NCI-H1105 (cell line): ENCODE measurements at places on chromosomes 2 and 18.

GRCh38 chr18:9478545-9478944 is 3.2 kb downstream of the RALBP1 start:
- DNase-seq = no peak

- no peak for DNase-seq
Observed at GRCh38 chr2:240791821-240792628, 28.0 kb downstream of the KIF1A start.

- DNase-seq = no peak
Observed at GRCh38 chr2:63346411-63346810, 241.9 kb downstream of the WDPCP start.

DNA sequence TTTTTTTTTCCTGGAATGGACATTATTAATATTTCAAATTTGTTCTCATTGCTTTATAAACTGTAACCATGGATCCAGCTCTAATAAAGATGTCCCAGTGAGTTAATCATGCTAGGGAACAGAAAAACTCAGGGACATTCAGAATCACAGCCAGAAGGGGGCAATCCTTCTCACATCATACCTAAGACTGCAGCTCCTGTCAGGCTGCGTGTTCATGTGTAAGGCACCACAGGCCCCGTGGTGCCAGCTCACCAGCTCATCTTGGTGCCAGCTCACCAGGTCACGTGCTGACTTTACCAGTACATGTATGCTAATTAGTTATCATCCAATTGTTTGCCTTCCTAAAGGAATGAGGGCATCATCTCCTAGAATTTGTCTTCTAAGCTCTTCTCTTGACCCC is 84.7 kb upstream of the NEDD4L start:
- DNase-seq = peak; percentile 8

DNA sequence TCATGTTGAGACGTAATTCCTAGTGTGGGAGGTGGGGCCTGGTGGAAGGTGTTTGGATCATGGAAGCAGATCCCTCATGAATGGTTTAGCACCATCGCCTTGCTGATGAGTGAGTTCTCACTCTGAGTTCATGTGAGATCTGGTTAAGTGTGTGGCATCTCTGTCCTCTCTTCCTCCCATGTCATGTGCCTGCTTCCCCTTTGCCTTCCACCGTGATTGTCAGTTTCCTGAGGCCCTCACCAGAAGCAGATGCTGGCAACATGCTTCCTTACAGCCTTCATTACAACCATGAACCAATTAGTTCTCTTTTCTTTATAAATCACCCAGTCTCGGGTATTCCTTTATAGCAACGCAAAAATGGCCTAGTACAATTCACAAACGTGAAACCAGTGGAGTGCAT is 14.6 kb upstream of the MCM6 start:
- DNase-seq = no peak

- DNase-seq = no peak
Observed at GRCh38 chr2:196289000-196289399, 117.6 kb upstream of the STK17B start.

DNA sequence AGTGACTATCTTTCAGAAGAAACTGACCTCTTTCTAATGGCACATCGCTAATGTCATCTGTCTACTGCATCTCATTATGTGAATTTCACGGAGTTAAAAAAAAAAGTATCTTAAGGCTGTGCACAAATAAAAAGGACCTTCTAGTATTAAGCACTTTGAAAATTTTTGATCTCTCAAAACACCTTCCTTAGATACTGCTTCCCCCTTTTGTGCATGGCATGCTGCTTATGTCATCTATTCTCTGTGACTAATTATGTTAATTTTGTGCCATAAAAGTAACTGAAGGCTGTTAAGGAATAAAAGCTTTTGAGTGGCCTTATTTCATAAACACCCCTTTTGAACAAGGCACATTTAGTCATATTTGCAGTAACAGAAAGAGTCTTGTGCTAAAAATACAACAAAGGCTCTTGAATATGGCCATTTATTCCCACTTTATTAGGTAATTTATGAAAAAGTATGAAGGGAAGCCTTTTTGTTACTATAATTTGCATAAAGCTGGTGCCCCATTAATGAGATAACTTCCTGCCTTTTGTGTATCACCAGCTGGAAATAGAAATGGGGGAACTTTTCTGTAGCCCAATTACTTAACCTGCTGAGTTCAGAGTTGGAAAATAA is 1412.0 kb upstream of the ZEB2 start:
- peak; percentile 92 for DNase-seq

- no peak for DNase-seq
Observed at GRCh38 chr2:29760008-29760407, 161.4 kb downstream of the ALK start.

- no peak for DNase-seq
Observed at GRCh38 chr2:192230889-192231453, 36.2 kb upstream of the TMEFF2 start.

- no peak for DNase-seq
Observed at GRCh38 chr2:65193446-65193845, 34.2 kb upstream of the ACTR2 start.

GRCh38 chr18:48335829-48336228 is 73.4 kb downstream of the ZBTB7C start:
- no peak for DNase-seq

- DNase-seq = no peak
Observed at GRCh38 chr2:33412920-33413319, 63.5 kb upstream of the RASGRP3 start.

DNA sequence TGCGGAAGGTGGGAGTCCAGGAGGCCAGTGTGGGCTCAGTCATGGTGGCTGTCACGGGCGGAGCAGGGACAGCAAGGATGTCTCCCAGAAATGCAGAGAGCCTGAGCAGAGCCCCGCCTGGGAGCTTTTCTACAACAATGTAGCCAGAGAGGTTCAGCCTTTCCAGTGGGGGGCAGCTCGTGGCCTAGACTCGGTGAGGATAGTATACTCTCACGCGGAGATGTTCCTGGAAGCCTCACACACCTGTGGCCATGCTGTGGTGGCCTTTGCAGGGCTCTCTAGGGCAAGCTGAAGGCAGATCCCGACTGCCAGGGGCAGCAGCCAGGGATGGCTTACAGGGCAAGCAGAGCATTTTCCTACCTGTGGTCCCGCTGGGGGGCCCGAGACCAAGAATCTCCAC is 244.1 kb downstream of the LDLRAD4 start:
- no peak for DNase-seq

DNA sequence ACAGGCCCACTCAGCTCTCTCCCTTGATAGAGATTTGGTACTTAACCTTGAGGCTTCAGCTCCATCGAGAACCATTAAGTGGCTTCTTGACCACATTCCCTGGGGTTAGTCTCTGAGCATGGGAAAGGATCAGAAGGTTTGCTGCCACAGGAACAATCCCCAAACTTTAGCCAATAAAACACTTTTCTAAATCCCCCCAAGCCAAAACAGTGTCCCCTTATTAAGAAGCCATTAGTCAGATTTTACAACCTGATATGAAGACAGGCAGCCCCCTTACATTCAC is 37.7 kb upstream of the SLC8A1 start:
- no peak for DNase-seq

DNA sequence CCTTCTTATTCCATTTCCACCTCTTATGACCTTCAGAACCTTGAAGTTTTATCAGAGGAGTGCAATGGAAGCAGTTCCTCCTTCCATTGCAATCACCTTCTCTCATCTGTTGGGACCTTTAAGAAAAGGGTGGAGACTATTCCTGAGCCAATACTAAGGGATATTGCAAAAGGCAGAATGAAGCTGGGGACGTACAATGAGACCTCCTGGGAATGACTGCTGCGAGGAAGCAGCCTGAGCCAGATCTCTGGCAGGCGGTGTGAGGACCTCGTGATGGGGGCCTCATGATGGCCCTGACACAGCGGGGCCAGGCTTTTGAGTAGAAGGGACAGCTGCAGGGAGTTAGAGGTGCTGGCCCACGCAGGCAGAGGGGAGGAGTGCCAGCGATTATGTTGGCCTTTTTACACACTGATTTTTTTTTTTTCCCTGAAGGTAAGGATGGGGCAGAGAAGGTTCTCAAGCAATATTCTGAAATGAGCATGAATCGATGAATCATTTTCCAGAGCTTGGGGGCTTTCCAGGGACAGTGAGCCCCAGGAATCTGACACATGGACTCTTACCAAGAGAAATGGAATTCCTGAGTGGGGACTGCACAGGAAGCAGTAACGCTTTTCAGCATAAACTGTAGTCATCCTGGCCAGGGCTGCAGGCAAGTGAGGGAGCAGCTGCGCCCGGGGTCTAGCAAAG is 40.0 kb upstream of the LAPTM4A start:
- DNase-seq = no peak

GRCh38 chr18:46555724-46556123 is 101.3 kb downstream of the LOXHD1 start:
- no peak for DNase-seq

- DNase-seq = peak; percentile 38
Observed at GRCh38 chr2:129849559-129850160, 129.8 kb upstream of the RAB6C start.

DNA sequence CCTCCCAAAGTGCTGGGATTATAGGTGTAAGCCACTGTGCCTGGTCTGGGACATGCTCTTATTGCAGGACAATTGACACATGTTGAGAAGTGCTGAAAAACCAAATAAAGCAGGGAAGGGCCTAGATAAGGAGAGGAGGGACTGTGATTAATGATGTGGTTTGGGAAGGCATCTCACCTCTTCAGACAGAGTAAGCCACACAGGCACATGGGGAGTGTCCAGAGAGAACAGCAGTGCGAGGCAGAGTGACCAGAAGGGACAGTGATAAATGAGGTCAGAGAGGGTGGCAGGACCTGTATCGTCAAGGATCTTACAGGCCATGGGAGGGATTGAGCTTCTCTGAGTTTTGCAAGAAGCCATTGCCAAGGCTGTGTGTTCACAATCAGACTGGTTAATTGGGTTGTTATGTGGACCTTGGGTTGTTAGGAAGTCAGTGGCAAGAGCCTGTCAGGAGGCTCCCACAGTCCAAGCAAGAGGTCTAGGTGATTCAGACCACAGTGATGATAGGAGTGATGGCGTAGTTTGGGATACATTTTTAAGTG is 58.5 kb downstream of the EIF5B start:
- DNase-seq = no peak

DNA sequence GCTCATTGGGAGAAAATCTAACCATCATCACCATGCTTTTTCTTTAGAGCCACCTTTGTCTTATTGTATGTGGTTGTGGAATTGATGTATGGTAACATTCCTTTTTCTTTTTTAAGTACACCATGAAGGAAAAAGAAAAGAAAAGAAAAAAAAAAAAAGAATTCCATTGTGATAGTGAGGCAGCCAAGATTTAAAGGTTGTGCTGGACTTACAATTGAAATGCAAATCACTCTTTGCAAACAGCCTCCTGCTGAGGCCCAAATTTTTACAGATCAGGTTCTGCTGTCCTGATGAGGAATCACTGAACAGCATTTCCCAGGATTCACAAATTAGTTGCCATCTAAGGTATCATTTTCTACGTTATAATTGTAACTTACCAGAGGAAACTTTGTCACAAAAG is 1101.0 kb upstream of the FANCL start:
- no peak for DNase-seq

DNA sequence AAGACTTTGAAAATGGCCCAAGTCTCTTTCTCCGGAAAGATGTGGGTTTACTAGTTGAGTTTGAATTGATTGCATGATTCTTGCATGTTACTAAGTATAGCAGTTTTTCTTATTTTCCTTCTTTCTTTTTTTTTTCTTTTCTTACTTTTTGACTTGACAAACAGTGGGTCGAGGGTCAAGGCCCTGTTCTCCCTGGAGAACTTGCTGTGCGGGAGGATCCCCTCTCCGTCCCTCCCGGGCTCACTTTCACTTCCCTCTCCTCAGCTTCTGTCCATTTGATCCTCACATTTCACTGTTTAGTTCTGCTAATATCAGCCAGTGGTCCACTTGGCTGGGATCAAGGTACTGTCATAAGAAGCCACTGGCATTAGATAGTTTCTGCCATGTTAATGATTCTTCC is 767.4 kb downstream of the TDRD15 start:
- DNase-seq = no peak

- DNase-seq = no peak
Observed at GRCh38 chr18:60060578-60060977, 160.8 kb downstream of the PMAIP1 start.

DNA sequence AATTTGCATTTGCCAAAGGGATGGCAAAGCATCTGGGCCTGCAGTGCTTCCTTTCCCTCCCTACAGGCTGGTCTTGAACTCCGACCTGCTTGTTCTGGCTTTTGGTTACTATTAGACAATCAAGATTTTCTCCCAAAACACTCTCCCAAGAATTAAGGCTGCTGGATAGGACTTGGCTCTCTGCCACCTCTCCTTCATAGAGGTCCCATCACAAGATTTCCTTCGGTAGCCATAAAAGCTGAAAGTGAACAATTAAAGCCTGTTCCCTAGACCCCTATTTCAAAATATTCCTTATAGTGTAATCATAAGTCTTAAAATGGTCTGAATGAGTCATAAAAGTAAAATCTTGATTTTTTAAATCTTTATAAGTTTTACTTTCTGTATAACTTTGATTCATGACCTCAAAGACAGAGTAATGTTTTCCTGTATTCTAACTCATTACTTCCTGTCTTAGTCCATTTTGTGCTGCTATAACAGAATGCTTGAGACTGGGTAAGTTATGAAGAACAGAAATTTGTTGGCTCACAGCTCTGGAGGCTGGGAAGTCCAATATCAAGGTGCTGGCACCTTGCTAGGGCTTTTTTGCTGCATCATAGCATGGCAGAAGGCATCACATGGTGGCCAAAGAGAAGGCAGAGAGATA is 37.8 kb upstream of the TNP1 start:
- DNase-seq = no peak

- no peak for DNase-seq
Observed at GRCh38 chr18:13716916-13717315, 9.4 kb downstream of the FAM210A start.

- DNase-seq = no peak
Observed at GRCh38 chr2:119315241-119315925, 51.3 kb downstream of the C2orf76 start.

DNA sequence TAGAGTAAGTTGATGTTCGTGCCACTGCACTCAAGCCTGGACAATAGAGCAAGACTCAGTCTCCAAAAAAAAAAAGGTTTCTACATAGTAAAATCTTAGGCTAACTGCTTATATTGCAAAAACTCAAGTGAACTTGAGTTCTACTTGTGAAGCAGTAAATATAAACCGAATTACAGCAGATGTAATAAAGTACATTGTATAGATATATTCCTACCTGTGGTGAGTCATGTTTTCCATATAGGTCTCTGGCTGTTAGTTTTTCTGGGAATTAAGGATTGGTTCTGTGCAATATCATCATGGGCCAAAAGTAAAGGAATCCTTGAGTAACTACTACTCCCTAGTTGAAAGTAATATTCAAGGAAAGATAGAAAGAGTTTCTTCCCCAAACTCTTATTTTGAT is 159.9 kb downstream of the DYM start:
- DNase-seq = no peak

DNA sequence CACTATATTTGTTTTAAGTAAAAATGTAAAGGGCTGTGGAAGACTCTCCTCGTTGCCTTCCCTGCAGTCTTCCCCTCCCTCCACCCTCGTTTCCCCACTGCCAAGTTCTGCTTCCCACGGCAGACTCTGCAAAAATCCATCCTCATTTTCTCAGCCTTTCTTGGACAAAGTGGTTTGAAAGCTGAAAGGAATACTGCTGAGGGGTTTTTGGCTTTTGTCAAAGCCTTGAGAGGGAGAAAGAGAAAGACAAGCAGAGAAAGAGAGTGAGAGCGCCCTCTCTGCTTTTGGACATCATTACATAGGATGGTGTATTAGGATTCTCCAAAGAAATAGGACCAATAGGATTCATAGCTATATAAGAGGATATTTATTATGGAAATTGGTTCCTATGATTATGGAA is 455.9 kb upstream of the SOX11 start:
- no peak for DNase-seq

- no peak for DNase-seq
Observed at GRCh38 chr18:13410471-13410870, 191.9 kb downstream of the LDLRAD4 start.
